Fibroblast of villous mesenchyme (primary cell): ENCODE measurements at places on chromosomes 11 and 22.

- DNase-seq: peak; percentile 53
Measured at GRCh38 chr11:9170450-9170849, 79.1 kb upstream of the SCUBE2 start.

- no peak for DNase-seq
Measured at GRCh38 chr11:42812361-42812760, 499.4 kb upstream of the API5 start.

- no peak for DNase-seq
Measured at GRCh38 chr11:19680829-19681368, 31.7 kb upstream of the NAV2 start.

GRCh38 chr11:17014321-17014832 lies at the start of gene PLEKHA7:
Gene PLEKHA7 (minus strand): TSS chr11:17014414. CDS start chr11:17014401, 13 bp downstream.
- DNase-seq: no peak

- no peak for DNase-seq
Measured at GRCh38 chr11:33515347-33515746, 185.3 kb downstream of the C11orf91 start.
